HS-5 (cell line): ENCODE measurements at places on chromosomes 1 and 21.

DNA sequence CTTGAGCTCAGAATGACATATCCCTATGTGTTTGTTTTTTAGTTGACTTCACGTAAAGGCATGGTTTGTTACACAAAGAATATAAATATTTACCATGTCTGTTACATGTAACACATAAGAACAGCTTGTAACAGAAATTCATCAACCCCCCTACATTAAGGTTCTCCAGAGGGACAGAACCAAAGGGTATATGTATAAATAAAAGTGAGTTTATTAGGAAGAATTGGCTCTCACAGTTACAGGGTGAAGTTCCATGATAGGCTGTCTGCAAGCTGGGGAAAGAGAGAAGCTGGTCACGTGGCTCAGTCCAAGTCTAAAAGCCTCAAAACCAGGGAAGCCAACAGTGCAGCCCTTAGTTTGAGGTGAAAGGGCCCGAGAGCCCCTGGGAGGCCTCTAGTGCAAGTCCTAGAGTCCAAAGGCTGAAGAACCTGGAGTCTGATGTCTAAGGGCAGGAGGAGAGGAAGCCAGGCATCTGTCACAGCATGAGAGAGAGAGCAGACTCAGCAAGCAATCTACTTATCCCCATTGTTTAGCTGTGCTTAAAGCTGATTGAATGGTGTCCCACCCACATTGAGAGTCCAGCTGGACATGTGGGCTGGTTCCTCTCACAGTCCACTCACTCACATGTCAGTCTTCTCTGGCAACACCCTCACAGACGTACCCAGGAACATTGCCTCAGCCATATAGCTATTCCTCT, 15.8 kb downstream of the THRAP3 start:
- no peak for DNase-seq

- no peak for DNase-seq
These were observed 56.2 kb downstream of the TAS1R2 start for GRCh38 chr1:18803151-18803791.

- DNase-seq = no peak
These were observed 28.6 kb downstream of the CAMSAP2 start for GRCh38 chr1:200767321-200767720.

- no peak for DNase-seq
These were observed 74.8 kb upstream of the ACTL8 start for GRCh38 chr1:17680308-17680707.

DNA sequence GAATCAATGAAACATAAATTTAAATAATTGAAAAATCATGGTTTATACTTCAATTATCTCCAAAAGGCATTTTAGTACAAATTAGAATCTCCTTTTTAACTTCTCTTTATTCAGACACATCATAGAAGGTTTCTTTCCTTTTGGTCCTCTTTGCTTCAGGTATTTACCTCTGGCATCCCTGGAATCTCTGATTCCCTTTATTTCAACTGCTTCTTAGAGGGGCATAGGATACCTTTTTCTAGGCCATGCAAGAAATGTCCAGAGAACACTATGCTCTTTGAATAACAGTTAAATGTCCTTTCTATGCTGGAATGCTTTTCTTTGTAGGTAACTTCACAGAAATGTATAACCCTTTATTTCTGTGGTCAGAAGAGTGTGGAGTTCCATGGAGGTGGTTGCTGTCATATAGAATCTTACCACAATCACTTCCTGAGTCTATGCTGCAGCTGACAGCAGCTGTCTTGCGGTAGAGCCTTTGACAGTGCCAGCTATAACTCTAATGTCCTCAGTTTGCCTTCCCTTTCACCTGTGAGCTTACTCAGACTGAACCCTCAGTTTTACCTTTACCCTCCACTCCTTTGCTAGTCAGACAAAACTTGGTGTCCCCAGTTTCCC, 8.6 kb downstream of the LAMC2 start:
- DNase-seq = no peak

- DNase-seq = no peak
These were observed 35.7 kb upstream of the CNN3 start for GRCh38 chr1:94962409-94963265.

DNA sequence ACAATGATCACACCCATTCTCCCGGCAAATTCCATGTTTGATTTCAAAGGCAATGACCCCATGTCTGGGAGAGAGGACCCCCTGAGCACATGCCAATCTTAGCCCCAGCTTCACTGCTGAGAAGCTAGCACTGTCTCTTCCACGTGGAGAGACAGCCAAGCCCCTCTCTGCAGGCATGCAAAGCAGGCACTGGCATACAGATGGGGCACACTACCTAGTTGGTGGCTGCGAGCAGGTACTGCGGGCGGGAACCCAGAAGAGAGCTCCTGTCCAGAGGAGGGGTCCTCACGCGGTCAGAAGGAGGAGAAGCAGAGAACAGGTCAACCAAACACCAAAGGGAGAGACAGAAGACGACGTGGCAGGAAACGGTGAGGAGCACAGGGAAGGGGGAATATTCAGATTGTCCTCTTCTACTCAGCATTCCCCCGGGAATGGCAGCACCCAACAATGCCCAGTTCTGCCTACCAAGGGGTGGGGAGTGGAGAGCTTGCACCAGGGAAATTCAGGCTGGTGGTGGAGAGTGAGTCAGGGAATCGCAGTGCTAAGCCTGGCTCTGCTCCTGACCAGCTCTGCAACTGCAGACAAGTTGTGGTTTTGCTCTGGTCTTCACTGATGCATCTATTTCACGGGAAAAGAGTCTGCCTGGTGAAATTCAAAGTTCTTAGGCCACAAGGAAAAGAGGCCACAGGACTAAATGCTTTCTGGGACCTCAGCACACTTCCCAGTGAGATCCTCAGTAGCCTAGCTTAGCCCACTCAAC, 48.1 kb upstream of the GOLT1A start:
- no peak for DNase-seq

DNA sequence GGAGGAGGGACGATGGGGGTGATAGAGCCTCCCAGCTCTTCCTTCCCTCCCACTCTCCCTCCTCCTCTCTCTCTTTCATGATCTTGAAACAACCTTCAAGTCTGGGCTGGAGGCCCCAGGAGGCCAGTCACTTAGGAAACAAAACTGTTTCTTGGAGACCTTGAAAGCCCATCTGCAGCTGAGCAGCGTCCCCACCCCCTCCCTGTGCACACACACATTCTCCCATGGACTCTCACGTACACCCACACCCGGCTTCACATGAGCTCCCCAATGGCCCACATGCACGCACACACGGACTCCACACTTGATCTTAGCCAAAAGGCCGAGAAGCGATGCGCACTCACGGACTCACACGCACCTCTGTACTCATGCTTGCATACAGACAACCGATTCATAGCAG, 3.2 kb upstream of the ATP1A2 start:
- DNase-seq = no peak

DNA sequence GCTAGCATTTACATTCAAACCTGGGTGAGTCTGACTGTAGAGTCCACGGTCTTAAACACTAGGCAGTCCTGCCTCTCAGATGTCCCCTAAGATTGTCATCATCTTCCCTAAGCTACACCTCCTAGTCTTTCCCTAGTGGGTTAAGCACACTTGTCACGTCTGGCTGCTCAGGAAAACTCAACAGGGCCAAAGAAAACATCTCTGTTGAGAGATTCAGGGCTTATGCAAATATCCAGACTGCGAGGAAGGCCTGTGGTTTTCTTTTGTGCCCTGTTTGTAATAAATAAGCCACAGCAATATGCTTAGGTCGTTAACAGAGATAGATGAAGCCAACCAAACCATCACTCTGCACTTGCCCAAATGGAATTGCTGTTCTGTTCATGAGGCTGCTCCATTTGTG, 472.6 kb upstream of the DEPDC1 start:
- DNase-seq = no peak

GRCh38 chr1:39230261-39231190, 26.0 kb downstream of the MACF1 start:
- no peak for DNase-seq

- DNase-seq = no peak
These were observed 3.8 kb downstream of the LMX1A start for GRCh38 chr1:165352442-165353293.

DNA sequence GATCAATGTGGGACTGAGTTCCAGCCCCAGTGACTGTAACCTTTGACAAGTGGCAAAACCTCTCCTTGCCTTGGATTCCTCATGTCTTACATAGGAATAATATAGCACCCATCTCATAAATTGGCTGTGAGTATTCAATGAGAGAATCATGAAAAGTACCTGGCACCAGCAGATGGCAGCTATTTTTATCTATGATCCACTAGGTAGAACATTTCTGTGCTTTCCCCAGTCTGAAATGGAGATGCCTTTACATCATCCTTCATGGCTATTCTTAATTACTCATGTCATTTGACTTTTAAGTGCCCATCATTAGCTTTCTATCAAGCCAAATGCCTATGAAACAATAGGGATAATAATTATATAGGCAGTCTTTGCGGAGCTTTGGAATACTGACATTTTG, 130.1 kb downstream of the TGFB2 start:
- DNase-seq = no peak

DNA sequence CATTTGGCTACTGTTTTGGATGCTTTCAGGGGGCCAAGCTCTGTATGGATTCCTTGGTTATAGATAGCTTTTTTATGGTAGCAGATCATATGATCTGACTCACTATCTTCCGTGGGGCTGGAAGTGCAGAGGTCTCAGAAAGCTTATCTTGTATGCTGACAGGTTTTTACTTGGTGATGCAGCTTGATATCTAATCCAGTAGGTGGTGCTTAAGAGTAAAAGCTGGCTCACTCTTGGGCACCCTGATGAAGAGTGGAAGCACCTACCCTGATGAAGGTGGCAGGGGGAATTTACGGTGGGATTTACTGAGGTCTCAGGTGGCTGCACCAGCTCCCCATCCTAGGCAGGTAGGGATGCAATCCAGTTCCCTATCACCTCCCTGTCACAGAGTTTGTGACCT, 151.2 kb downstream of the PTBP2 start:
- no peak for DNase-seq

DNA sequence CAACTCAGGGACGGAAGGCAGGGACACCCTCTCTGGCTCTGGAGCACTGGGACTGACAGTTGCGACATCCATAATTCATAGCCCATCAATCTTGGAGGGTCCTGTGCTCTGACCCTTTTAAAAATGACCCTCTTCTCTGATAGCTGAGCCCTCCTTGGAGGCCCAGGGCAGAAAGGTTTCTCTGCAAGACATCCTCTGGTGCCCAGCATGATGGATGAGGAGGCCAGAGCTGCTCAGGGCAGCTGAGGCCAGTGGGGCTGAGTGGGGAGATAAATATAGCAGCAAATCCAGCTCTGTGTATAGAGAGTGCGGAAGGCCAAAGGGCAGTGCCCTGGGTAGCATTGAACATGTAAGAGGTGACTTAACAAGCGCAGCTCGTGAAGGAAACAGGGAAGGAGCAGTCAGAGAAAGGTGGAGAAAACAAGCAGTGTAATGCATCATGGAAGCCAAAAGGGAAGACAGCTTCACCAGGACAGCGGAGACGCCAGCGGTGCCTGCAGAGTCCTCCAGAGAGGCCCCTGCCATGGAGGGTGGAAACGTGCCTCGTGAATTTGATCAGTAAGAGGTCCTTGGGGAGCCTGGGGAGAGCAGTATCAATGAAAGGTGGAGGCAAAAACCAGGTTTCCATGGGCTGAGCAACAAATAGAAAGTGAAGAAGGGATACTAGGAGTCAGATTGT, 50.4 kb upstream of the FMOD start:
- DNase-seq = no peak

GRCh38 chr1:11611638-11612327, 42.4 kb downstream of the FBXO2 start:
- DNase-seq = no peak

DNA sequence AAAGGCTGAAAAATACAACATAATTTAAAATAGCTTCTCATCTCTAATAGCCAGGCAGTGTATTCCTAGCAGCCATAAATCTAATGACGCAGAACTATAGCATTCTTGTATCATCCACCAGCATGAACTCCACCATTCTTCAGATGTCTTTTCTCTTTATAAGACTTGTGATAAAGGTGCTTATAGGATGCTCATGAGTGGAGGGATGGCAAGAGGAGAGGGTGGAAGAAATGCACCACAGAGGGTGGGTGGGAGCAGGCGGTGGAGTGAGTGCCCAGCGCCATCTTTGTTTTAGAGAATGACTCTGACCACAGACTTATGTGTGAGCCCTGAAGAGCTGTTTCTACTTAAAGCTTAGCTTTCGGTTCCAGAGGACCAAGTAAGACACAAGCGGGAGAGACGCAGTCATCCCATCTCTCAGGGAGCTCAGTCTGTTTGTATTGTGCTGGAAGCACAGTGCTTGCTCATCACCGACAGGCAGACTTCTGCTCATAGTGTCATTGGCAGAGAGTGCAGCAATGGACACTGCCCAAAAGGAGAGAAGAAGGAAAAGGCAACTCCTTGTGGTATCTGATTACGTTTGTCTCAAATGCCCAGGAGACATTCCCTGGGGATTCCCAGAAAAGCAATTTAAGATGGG, 65.6 kb downstream of the KCNJ15 start:
- no peak for DNase-seq

GRCh38 chr1:107865627-107866026, 99.4 kb downstream of the VAV3 start:
- no peak for DNase-seq

GRCh38 chr1:164579381-164579780, 20.4 kb downstream of the PBX1 start:
- DNase-seq = no peak

DNA sequence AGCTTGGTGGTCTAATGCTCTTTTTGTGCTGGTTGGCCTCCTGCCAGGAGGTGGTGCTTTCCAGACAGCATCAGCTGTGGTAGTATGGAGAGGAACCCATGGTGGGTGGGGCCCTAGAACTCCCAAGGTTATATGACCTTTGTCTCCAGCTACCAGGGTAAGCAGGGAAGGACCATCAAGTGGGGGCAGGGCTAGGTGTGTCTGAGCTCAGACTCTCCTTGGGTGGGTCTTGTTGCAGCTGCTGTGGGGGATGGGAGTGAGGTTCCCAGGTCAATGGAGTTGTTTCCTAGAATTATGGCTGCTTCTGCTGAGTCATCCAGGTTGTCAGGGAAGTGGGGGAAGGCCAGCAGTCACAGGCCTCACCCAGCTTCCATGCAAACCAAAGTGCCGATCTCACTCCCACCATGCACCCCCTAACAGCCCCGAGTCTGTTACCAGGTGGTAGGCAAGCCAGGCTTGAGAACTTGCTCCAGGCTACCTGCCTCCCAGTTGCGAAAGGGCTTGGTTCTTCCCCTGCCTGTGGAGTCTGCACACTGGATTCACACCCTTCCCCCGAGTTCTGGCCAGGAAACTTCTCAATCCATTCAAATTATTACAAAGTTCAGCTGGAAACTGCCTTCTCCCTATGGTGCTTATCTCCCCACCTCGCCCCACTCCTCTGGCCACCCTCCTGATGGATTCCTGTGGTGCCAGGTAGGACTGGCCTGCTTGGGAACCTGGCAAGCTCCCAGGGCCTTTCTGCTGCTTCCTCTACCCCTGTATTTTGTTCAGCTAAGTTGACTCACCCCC, 37.8 kb downstream of the DRAM2 start:
- no peak for DNase-seq
